ENCODE measurements at places on chromosomes 7 and 10.

- no peak for DNase-seq
Observed at GRCh38 chr7:144384555-144385245, 18.8 kb downstream of the NOBOX start.

GRCh38 chr10:23917251-23917840 is 291.6 kb upstream of the KIAA1217 start:
- DNase-seq = no peak

- no peak for DNase-seq
Observed at GRCh38 chr10:96440361-96441292, 73.1 kb downstream of the TLL2 start.

DNA sequence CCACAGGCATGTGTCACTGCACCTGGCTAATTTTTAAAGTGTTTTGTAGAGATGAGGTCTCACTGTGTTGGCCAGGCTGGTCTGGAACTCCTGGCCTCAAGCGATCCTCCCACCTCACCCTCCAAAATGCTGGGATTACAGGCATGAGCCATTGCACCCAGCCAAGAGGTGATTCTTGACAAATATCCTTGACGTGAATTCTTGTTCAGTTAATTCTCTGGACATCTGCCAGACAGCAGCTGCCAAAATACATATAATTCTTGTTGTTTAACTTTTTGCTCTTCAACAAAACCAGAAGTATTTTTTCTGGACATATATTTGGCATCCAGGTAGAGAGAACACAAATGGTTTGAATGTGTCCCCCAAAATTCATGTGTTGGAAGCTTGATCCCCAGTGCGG is 3.2 kb downstream of the ACADSB start:
- DNase-seq = no peak

DNA sequence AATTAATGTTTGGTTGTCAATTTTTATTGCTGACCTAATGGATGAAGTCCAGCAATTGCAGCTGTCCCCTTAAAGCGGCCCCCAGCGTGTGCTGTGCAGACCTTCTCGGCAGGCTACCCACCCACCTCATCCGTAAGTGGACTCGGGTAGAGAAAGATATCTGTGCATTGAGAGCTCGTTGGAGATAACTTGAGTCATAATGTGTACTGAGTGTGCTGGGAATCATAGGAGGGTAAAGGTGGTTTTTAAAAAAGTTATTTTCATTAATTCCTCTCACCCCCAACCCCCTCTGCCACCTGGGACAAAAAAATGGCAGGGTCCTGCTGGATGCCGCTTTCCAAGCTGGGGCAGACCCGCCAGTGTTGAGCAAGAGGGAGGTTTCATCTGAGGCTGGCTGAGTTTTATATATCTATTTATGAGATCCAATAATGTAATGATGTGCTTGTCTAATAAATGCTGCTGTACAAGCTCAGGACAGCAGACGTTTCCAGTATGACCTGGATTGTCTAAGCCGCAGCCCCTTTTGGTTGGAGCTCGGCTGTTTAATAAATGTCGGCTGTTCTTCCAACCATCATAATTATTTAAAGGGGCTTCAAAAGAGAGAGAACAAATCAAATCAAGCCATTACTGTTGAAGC is 119.1 kb downstream of the NKX6-2 start:
- DNase-seq = no peak
